ENCODE measurements at places on chromosomes 6 and 20.

GRCh38 chr20:25867776-25868649 is 171.4 kb upstream of the ZNF337 start:
- DNase-seq: no peak

GRCh38 chr20:10649080-10649796 is 24.6 kb downstream of the JAG1 start:
- DNase-seq: no peak

GRCh38 chr6:166633732-166634535 is 6.9 kb upstream of the RPS6KA2 start:
- DNase-seq: no peak

- no peak for DNase-seq
Measured at GRCh38 chr6:110476046-110476849, at the start of gene SLC22A16. Gene SLC22A16, minus strand, starts transcription at chr6:110476613. Its CDS starts 39 bp downstream, at chr6:110476574.
